ENCODE measurements at places on chromosomes 11 and 22.

GRCh38 chr22:37117092-37117491 lies 7.6 kb upstream of the TMPRSS6 start:
- no peak for DNase-seq

- DNase-seq = no peak
These were observed 6.1 kb downstream of the IFT27 start for GRCh38 chr22:36769541-36770512.

GRCh38 chr11:93517611-93518010 lies 25.6 kb downstream of the SMCO4 start:
- DNase-seq = no peak

DNA sequence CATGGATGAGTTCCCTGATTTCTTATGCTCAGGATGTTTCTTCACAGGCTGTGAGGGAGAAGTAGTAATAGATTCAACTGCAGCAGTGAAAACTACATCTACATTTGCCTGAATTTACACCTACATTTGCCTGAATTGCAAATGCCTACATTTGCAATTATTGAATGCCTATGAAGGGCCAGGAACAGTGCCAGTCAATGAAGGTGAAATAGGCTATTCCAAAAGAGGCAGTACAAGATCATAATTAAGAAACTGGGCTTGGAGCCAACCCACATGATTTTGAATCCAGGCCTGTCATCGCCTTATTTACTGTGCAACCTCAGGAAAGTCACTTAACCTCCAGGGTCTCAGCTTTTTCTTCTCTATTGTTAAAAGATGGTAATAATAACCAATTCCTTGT lies 1353.3 kb downstream of the FAM181B start:
- no peak for DNase-seq

DNA sequence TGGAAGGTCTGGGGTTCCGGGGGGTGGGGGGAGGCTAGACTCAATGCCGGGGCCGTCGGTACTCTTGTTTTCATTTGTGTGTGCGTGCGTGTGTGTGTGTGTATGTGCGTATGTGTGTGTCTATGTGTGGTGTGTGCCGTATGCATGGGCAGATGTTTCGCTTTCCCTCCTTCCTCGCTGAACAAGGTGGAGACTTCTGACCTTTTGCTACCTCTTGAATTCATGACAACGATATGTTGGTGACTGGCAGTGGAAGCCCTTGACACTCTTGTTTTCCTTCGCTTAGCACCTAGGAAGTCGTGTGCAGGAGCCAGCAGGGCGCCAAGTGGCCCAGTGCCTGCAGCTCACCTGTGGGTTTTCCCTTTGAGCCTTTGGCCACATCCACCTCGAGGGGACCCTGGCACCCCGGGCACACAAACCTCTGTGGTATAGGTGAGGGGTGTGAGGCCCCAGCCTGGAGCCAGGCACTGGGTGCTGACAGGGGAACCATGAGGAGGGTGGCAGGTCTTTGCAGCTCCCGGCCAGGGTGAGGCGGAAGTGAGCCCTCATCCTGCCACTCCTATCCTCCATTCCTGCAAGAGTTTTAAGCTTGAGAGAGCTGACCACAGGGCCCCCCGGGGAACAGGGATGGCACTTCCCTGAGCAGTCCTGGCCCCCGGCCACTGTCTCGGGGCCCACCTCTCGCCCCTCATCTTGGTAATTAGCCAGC lies 19.3 kb upstream of the TMEM191C start:
- DNase-seq = no peak

DNA sequence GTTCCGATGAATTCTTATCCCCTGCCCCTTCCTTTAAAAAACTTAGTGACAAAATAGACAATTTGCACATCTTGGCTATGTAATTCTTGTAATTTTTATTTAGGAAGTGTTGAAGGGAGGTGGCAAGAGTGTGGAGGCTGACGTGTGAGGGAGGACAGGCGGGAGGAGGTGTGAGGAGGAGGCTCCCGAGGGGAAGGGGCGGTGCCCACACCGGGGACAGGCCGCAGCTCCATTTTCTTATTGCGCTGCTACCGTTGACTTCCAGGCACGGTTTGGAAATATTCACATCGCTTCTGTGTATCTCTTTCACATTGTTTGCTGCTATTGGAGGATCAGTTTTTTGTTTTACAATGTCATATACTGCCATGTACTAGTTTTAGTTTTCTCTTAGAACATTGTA lies 12.0 kb downstream of the CCND1 start:
- no peak for DNase-seq

GRCh38 chr11:87320123-87320522 lies 282.4 kb downstream of the TMEM135 start:
- DNase-seq = no peak

DNA sequence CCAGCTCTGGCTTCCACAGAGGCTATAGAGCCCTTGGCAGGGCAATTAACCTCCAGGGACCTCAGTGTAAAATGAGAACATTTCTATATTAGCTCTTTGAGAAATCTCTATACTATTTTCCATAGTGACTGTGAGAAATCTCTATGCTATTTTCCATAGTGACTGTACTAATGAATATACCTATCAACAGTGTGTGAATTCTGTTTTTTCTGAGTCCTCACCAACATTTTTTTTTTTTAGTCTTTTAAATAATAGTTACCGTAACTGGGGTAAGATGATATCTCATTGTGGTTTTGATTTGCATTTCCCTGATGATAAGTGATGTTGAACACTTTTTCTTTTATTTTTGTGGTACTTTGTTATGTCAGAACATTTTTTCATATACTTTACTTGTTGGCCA lies 7.0 kb upstream of the MTNR1B start:
- no peak for DNase-seq

GRCh38 chr22:45318558-45319323 lies 9.0 kb downstream of the FAM118A start:
- no peak for DNase-seq

DNA sequence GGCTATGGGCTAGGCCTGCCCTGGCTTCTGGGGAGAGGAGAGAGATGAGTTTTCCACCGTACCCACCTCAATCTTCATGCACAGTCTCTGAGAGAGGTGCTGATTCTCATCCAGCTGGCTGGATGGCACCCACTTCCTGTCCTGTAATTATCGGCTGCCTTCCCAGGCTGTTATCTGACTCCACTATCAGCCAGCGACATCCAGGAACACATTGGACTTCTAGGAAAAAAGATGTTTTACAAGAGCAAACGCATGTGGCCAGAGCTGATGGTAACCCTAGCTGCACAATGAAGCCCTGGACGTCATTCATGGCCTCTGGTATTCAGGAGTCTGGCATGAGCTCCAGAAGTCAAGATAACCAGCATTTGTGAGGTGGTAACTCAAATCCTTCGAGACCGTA lies 137.4 kb downstream of the EHF start:
- no peak for DNase-seq

DNA sequence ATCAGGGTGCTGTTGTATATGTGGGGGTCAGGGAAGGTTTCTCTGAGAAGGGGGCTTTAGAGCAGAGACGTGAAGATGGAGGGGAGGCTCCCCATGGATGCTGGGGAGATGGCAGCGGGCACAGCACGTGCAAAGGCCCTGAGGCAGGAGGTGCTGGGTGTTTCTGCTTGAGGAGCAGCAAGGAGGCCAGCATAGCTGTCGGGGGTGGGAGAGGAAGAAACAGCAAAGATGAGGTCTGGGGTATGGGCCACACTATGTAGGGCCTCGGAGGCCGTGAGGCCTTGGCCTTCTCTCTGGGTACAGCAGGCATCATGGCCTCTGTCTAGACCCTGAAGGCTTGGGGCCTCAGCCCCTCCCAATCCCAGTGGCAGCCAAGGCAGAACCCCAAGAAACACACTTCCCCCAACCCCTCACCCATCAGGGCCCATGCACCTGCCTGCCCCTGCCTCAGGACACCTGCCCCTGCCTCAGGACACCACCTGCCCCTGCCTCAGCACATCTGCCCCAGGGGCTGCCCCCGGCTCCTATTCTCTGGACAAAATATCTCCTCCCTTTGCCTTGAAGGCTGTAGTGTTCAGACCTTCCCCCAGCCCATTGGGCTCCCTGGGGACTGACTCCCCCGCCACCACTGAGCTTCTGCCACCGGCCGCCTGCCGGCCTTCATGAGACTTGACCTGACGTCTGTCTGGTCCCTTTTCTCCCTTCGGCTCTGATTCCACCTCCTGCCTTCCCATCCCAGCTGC lies 6.2 kb downstream of the ALDH3B1 start:
- DNase-seq = no peak

GRCh38 chr11:97325693-97326092 lies 935.9 kb downstream of the JRKL start:
- no peak for DNase-seq

- DNase-seq = peak; percentile 63
These were observed at the start of gene CAPN1 for GRCh38 chr11:65181569-65182257. TSS of gene CAPN1 (plus strand) at chr11:65181928. CDS start at chr11:65182702, 774 bp downstream.

- DNase-seq = no peak
These were observed 602 bp upstream of the AQP11 start for GRCh38 chr11:77589181-77589520.

GRCh38 chr11:126694065-126694625 lies 306.4 kb downstream of the KIRREL3 start:
- no peak for DNase-seq

DNA sequence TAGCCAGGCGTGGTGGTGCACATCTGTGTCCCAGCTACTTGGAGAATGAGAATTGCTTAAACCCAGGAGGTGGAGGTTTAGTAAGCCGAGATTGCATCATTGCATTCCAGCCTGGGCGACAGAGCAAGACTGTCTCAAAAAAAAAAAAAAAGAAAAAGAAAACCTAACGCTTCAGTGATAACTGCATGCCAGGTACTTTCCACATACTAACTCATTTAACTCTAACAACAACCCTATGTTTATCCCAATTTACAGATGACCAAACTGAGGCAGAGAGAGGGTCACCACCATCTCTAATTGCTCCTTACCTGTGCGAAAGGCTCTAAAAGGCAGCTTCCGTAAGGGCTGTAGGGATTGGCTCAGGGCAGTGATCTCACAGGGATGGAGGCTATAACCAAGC lies 11.6 kb downstream of the PISD start:
- no peak for DNase-seq

DNA sequence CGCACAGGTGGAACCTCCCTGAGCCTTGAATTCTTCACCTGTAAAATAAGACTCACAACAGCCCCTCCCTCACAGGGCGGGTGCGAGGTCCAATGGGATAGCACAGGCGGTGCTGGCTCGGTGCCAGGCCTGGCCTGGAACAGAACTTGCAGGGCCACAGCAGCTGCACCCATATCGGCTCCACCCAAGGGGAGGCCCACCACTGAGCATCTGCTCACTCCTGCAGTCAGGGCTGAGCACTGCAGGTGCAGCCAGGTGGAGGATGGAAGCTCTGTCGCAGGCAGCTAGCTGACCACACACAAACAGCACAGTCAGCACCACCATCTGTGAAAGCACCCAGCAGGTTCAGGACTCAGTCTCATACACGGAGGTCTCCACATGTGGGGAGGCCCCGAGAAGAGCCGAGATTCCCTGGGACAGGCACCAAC lies 19.6 kb downstream of the VPS37C start:
- peak; percentile 92 for DNase-seq
